Naive thymus-derived CD4-positive, alpha-beta T cell (primary cell): ENCODE measurements at places on chromosomes 1 and 21. TPM values are rescaled to one million over a fixed set of nuclear protein-coding genes. Genes with fewer than 3 reads are reported as not detected.

GRCh38 chr1:188269956-188270355 is 1441.2 kb downstream of the PLA2G4A start:
- no peaks in the 10 kb centered on the region for H3K36me3 ChIP-seq
- no peak for DNase-seq
- no peaks in the 10 kb centered on the region for H3K27me3 ChIP-seq
- no peak overlapping the region for H3K27ac ChIP-seq
- no peaks in the 10 kb centered on the region for H3K4me1 ChIP-seq

- H3K27me3 ChIP-seq: no peaks in the 10 kb centered on the region
- no peak overlapping the region for H3K4me3 ChIP-seq
- peaks cover 6% of the 10 kb centered on the region for H3K4me1 ChIP-seq
Measured at GRCh38 chr1:209802117-209802779, 3.7 kb downstream of the IRF6 start.

GRCh38 chr1:172882791-172883386 is 167.9 kb downstream of the TNFSF18 start:
- no peak overlapping the region for H3K27ac ChIP-seq
- H3K27me3 ChIP-seq: no peaks in the 10 kb centered on the region
- peaks cover 12% of the 10 kb centered on the region for H3K4me1 ChIP-seq
- no peaks in the 10 kb centered on the region for H3K36me3 ChIP-seq
- no peak for DNase-seq

DNA sequence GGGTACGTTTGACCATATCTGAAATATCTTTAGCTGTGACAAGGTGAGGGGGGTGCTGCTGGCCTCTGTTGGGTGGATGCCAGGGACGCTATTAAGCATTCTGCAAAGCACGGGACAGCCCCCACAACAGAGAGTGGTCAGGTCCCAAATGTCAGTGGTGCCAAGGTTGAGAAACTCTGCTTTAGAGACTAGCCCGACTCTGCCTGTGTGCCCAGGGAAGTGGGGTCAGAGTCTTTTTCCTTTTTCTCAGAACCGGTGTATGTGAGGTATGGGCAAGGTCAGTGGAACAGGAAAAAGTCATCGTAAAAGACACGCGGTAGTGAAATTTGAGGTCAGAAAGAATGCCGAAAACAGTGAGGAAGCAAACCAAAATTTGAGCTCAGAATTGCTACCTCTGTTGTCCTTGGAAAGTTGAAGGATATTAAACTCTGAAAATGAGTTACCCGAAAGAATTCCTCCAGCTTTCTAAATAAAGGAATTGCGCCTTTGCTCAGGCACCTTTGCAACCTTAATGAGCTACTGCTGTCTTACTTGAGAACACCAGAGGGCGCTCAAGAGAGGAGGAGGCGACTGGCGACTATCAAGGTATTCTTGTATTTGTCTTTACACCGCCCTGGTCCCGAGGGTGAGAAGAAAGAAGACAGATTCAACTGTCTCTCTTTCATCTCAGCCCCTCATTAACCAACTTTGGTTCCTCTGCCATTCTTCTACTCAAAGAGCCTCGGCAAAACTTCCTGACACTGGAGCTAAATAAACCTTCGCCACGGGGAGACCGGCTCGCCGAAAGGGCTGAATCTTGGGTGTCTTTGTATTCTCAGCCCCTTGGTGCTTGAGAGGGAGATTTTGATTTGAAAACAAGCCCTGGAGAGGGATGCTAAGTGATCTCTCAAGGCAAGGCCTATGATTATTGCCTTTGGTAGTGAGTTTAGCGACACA is 85.4 kb upstream of the OLIG2 start:
- no peaks in the 10 kb centered on the region for H3K4me1 ChIP-seq
- peak; percentile 53 for DNase-seq
- H3K36me3 ChIP-seq: no peaks in the 10 kb centered on the region

- no peak overlapping the region for H3K27ac ChIP-seq
- no peak for DNase-seq
- H3K36me3 ChIP-seq: no peaks in the 10 kb centered on the region
- no peak overlapping the region for H3K4me3 ChIP-seq
- H3K27me3 ChIP-seq: no peaks in the 10 kb centered on the region
Measured at GRCh38 chr1:23927097-23927496, 13.9 kb upstream of the CNR2 start.

DNA sequence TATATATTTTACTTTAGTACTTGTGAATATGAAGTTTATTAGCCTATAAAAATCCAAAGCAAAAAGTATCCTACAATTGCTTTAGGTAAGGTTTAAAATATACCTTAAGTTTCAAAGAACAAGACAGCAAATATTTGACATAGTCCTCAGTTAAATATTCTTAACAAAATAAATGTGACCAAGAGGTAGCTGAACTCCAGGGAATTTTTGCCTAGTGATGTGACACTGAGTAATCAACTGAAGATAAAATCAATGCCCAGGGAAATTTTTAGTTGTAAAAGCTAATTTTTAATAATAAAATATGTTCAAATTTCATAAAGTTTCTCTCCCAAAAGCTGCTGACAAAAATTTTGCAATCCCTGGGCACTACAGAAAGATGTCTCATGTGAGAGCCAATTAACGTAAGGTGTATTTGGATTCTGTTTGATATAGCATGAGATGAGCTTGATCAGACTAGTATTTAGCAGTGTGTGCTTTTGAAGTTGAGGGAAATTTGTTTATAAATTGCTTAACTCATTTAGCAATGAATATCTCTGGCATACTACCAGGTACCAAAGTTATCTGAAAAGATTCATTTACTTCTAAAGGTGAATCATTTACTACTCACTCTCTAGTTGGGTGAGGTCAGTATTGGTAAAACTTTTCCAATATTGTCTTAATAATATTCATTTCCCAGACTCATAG is 80.2 kb upstream of the PALMD start:
- H3K27me3 ChIP-seq: no peaks in the 10 kb centered on the region
- no peak overlapping the region for H3K27ac ChIP-seq
- no peak overlapping the region for H3K4me3 ChIP-seq
- DNase-seq: no peak

Gene PPP1R8
- total RNA-seq: 17.5 TPM

Gene KIF14
- total RNA-seq: 0.16 TPM

Gene GPR89B
- 36.6 TPM for total RNA-seq

Gene CLIC6
- 0.34 TPM for total RNA-seq

Gene SH2D1B
- not detected in 2 replicates for total RNA-seq
